ENCODE measurements at places on chromosomes 7 and 10.

GRCh38 chr7:47283497-47284131 lies 298.3 kb downstream of the TNS3 start:
- DNase-seq: no peak

DNA sequence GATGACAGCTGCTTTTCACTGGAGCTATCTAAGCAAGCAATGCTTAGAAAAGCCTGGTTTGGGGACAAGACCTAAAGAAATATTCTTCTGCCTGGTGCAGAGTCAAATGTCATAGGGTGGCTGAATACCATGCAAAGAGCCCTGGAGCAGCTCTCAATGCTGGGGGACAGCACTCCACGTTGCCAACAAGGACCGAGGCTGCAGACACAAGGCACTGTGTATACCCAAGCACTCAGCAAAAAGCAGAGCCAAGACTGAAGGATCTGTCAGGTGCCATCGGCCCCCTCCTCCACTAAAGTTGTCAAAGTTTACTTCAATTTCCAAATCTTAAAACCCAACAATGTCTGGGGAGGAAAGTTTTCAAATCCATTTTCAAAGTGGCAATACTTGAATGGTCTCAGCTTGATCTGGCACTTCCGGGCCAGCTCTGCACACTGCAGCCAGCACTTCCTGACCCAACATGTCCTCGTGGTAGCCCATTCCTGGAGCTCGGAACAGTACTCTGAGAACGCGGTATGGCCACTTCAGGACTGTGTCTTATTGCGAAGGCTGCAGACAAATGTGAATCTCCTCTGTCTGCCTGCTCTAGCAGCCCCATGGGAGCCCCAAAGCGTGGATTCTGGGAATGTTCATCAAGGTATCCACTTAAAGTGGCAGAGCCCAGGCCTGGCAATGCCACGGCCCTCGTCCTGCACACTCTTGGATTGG lies 191.8 kb downstream of the TNS3 start:
- no peak for DNase-seq

DNA sequence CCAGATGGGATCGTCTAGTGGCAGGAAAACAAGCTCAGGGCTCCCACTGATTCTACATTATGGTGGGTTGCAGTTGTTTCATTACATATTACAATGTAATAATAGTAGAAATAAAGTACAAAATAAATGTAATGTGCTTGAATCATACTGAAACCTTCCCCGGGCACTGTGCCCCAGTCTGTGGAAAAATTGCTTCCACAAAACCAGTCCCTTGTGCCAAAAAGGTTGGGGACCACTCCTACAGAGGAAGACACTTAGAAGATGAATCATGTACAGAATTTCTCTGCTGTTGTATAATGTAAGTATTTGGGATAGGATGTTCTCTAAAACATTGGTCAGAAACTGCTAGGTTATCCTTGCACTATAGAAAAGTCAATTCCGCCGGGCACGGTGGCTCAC lies 11.3 kb upstream of the PHYH start:
- DNase-seq: no peak

DNA sequence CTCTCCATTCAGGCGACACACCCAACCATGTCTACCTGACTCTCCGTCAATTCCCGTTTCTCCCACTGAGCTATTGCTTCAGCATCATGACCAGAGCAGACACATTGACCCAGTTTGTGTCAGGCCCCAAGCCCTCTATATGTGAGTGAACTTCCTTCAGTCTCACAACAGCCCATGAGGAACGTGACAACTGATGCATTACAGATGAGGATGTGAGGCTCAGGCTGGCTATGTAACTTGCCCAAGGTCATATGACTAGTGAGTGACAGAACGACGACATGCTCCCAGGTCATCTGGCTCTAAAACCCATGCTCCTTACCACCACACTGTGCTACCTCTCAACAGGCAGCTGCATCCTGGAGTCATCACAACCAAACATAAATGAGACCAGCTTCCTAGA lies 3.7 kb downstream of the TMEM140 start:
- no peak for DNase-seq

- no peak for DNase-seq
Observed at GRCh38 chr7:70076325-70076724, 478.1 kb downstream of the AUTS2 start.

DNA sequence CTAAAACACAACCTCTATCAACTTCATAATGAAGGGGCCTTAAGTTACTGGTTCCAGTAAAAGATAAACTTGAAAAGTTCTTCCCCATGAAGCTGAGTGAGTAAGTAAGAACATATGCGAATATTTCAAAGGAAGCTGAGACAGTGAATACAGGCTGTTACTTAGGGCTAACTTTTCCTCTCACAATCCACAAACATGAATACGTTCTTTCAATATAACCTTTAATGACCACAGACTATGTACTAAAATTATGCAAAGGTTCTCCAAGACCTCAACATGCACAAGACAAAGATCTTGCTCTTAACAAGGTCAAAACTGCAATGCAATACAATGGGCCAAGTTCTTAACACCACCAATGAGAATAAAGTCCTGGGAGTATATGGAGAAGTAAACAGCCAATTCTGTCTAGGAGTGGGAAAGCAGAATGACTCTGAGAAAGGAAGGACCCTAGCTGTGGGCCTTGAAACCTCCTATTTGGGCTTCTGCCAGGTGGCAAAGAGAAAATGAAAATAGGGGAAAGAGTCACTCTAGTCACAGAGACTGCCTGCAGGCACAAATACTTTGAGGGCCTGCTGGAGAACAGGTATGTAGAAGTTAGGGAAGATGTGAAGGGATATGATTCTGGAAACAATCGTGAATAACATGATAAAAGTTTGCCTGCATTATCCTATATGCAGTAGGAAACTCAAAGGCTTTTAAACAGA lies 43.7 kb downstream of the OSBPL3 start:
- no peak for DNase-seq

GRCh38 chr7:11833431-11833830 lies 1.4 kb upstream of the THSD7A start:
- DNase-seq: no peak

DNA sequence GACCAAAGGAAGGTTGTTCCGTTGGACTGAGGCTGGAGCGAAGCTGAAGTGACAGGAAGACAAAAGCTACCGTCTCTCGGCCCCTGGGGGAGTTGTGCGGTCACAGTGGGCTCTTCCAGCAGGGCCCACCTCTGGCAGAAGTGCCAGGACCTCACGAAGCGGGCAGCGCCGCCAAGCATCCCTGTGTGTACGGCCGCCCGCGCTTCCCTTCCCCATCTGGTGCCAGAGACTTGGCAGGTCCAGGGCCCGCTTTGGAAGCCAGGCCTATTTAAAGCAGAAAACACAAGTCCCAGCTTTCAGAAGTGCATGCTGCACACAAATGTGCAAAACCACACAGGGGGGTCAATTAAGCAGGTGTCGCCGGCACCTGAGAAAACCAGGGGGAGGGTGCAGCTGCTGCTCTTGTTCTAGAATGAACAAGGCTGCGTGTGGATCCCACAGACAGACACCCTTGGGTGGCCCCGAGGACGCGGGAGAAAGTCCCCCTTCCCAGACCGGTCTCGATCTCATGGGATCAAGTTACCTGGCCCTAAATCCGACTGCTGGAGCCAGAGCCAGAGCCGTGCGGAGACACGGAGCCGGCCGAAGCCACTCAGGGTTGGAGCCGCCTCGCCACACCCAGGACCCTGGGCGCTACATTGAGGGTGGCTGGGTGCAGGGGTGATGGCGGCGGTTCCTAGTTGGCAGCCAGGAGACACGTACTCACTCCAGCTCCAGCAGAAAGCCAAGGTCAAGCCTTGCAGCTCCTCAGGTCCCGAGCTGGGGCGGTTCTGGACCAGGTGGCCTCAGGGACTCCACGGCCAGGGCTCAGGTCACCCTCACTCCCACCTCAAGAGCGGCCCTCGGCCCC lies 51.8 kb upstream of the PPP2R2D start:
- no peak for DNase-seq

DNA sequence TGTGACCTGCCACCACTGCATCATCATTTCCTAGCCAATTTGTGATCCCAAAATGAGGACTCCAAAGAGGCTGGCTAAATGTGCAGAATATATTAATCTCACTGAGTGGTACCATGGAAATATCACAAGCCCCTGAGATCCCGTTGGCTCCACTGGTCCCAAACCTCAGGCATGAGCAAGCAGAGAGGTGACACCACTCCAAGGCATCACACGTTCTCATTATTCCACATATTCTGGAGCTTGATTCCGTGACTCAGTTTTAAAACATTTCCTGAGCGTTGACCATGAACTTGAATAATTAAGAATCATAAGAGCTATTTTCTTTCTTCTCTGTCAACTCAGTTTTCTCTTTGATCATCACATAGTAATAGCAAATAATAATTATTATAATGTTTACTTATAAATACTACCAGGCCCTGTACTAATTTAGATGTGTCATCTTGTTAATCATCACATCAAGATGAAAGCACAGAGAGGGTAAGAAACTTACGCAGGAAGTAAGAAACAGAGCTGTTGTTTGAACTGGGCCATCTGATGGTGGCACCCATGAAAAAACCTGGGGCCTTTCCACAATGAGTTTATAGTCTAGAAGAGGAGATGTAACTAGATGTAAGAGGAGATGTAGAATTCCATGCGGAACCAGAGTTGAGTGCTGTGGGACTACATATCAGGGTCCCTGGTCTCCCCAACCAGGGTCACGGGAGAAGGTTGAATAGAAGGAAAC lies 3.5 kb downstream of the APBB1IP start:
- DNase-seq: peak; percentile 19

DNA sequence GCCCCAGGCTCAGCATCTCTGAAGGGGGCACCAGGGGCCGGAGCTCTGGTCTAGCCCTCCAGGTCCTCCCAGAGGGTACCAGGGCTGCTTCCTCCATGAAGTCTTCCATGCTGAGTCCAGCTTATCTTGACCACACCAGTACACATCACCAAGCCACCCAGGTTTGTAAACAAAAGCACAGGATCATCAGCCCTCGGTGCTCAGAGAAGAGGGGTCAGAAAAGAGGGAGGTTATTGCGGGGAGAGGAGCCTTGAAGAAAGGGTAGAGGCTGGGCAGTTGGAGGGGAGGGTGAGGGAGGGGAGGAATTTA lies 23.9 kb downstream of the AQP1 start:
- DNase-seq: no peak

- no peak for DNase-seq
Observed at GRCh38 chr7:19537942-19538401, 170.9 kb downstream of the POLR1F start.

- no peak for DNase-seq
Observed at GRCh38 chr7:24227603-24228359, 56.2 kb upstream of the NPY start.

GRCh38 chr10:100506596-100507356 lies 12.9 kb downstream of the SEC31B start:
- DNase-seq: peak; percentile 84

DNA sequence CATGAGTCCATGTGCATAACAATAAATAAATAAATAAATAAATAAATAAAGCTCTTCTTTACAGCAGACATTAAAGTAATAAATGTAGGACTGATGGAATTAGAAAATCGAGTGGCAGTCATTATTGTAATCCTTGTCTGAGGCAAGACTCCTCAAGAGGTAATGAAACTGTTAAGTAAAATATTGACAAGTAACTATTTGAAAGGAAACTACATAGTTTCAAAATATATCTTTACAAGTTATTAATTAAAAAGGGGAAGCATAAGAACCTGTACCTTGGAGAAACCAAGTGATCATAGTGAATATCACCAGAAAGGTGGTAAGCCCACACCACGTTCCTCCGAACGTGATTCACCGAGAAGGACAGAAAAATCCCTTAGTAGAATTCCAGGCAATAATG lies 285.6 kb upstream of the SORCS1 start:
- DNase-seq: no peak

- no peak for DNase-seq
Observed at GRCh38 chr10:128811511-128811910, 655.5 kb upstream of the MGMT start.

DNA sequence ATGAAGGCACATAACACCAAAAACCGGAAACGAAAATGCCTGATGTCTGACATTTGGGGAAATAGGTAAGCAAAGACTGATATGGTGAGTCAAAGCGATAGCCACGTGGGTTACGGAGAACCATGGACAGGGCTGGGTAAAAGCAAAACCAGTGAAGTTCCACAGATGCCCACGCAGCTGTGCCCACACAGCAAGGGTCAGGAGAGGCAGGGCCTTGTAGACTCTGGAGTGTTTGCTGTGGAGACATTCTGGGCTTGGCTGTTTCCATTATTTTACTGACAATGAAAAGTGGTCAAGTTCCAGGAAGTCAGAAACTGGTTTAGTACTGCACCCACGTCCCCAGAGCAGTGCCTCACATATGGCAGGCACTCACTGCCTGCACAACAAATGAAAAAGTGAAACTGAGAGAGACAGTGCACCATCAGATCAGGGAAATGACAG lies 148.7 kb downstream of the ZMYND11 start:
- no peak for DNase-seq

DNA sequence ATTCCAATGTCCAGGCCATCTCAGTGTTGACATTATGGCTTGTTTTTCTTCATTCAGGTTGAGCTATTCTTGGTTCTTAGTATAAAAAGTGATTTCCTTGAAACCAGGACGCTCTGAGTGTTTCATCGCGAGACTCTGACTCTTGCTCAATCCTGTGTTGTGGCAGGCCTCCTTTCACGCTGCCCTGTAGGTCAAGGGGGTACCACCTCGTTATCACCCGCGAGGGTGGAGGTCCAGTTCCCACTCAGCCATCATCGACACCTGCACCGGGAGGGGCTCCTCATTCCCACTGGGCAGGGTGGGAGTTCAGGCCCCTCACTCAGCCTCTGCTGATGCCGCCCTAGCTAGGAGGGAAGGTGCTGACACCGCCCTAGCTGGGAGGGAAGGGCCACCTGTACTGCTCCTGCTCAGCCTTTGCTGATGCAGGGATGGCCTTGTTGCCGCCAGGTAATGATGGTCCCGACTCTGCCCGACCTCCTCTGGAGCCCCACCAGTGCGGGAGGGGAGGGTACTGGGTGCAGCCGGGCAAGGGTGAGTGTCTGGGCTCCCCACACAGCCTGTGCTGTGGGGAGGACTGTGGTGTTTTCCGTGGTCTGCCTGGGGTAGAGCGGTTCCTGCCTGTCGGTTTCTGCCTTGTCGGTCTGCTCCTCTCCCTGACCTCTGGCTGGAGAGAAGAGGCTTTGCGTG lies 16.4 kb downstream of the IQCE start:
- DNase-seq: no peak

- no peak for DNase-seq
Observed at GRCh38 chr10:12165036-12165435, 30.7 kb downstream of the NUDT5 start.

DNA sequence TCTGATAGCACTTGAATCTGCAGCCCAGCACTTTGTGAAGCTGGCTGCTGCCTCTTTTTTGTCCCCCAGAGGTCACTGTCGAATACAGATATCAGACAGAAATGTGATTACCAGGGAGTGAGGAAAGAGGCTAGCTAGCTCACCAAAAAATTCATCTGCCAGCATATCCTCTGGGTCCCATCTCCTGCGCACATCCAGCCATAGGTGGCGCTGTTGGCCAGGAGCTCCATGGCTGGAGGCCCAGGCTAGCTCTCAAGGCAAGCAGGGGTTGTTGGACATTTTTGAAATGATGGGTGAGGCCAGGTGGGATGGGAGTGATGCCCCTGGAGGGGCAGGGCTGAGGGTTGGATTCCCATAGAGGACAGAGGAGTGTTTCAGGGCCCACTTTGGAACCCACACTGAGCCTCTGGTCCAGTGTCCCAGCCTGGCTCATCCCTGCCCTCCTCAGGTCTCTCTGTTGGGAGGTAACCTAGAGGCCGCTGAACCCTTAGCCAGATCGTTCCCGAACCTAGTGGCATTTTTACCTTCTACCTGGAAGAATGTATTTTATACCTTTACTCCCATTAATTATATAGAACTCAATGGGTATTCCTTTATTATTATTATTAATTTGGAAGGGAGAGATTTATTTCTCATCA lies 14.8 kb downstream of the DPCD start:
- peak; percentile 83 for DNase-seq

GRCh38 chr7:140230861-140231770 lies 54.3 kb upstream of the KDM7A start:
- DNase-seq: no peak

Data from H54 (cell line).